ENCODE measurements at places on chromosomes 11 and 22.

GRCh38 chr22:42397332-42398249, 34.6 kb downstream of the NFAM1 start:
- DNase-seq: no peak

DNA sequence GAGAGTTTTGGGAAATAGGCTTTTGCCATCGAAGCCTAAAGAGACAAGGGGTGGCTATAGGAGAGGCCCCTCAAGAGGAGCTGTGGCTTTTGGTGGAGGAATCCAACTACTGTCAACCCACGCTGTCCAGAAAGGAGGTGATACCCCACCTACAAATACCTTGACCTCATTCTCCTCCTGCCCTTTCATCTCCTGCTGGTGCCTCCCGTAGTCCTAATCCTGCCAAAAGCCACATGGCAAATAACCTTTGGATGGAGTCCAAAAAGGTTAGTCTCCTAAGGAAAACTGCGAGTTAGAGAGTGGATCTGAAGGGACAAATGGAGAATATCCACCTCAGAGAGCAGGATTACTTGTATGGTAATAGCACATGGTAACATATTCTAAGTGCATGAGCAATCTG, 112.7 kb downstream of the PDE3B start:
- no peak for DNase-seq

DNA sequence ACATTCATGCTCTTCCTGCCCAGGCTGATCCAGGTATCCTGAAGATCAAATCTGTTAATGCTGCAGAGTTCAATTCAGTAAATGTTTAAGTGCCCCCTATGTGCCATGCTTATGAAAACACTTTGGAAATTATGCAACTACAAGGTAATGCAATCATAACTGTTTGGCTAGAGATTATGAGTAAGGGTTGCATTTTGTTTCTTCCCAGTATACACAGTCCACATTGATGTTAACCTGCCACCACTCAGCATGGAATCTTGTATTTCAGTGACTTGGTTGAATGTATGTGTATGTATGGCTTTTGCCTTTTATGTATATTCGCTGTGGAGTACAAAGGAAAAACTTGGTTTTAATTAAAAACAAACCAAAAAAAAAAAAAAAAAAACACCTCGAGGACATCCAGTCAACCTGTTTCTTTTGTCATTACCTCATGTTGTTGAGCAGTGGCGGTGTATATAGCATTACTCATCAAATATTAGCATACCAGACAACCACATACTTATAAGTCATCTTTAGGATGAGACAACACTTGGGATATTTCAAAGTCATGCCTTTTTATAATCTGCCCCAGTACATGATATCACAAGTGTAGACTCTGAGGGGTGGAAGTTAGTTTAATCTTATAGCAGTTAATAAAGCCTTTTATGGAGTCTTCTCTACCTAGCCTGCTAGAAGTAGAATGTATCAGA, 86.1 kb upstream of the HORMAD2 start:
- no peak for DNase-seq

DNA sequence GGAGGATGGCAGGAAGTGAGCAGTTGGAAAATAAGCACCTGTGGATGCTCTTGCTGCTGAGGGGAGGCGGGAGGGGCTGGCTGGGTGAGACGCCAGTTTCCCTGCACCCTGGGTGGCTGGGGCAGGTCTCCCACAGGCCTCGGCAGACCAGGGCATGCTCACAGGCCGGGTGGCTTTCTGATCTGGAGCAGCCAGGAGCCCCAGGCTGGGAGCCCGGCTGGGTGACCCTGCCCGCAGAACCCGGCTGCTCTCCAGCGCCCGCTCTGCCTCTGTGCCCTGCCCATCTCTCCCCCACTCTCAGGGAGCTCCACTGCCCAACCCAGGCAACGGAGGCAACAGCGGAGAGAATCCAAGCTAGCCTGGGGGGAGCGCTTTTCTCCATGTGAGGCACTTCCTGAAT, 24.6 kb downstream of the DCPS start:
- DNase-seq: no peak

- DNase-seq: no peak
These were observed 17.2 kb upstream of the CD59 start for GRCh38 chr11:33753304-33753967.

- no peak for DNase-seq
These were observed 2.6 kb downstream of the EHF start for GRCh38 chr11:34623463-34623862.

- no peak for DNase-seq
These were observed 44.5 kb downstream of the TRIOBP start for GRCh38 chr22:37741312-37741795.

- DNase-seq: no peak
These were observed 30.1 kb upstream of the TP53I11 start for GRCh38 chr11:44980533-44981427.

- DNase-seq: no peak
These were observed 14.2 kb downstream of the TSPAN18 start for GRCh38 chr11:44740967-44741366.

GRCh38 chr11:64469288-64469687, 110.3 kb downstream of the RPS6KA4 start:
- no peak for DNase-seq

- no peak for DNase-seq
These were observed 4.4 kb upstream of the KCNC1 start for GRCh38 chr11:17730137-17730536.

All from activated naive CD8-positive, alpha-beta T cell treated with anti-CD3 and anti-CD28 coated beads, Interleukin-2, amount 50 U/mL, for 16 hours (primary cell).